Ovary (tissue), 10 donors: ENCODE measurements at places on chromosomes 4 and X. TPM values are rescaled to one million over a fixed set of nuclear protein-coding genes. Genes with fewer than 3 reads are reported as not detected.

GRCh38 chr4:181550381-181550780, 692.8 kb upstream of the TENM3 start:
- no peak overlapping the region for H3K4me3 ChIP-seq
- H3K27me3 ChIP-seq, result no peaks in the 10 kb centered on the region
- H3K27ac ChIP-seq, result no peak overlapping the region
- no peaks in the 10 kb centered on the region for H3K4me1 ChIP-seq
- no peaks in the 10 kb centered on the region for H3K36me3 ChIP-seq
- DNase-seq, result no peak

DNA sequence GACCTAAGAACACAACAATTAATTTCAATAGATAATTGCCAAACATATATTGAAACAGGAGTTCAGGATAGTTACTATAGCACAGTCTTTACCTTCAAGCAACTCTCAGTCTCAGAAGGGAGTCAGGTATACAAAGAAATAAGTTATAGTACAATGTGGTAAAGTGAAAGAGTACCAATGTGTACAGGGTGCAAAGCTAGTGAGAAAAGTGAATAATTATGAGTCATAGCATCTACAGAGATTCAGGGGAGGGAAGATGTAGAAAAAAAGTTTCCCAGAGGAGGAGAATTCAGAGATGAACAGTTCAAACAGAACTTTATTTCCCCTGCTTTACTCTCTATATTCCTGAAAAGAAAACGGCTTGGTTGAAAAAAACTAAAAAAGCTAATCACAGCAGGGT, 22.7 kb upstream of the DKK2 start:
- H3K27me3 ChIP-seq, result no peaks in the 10 kb centered on the region
- H3K36me3 ChIP-seq, result no peaks in the 10 kb centered on the region
- DNase-seq, result no peak
- no peaks in the 10 kb centered on the region for H3K4me1 ChIP-seq

- H3K36me3 ChIP-seq, result no peaks in the 10 kb centered on the region
- no peak overlapping the region for H3K27ac ChIP-seq
- no peak overlapping the region for H3K4me3 ChIP-seq
- no peaks in the 10 kb centered on the region for H3K27me3 ChIP-seq
- DNase-seq, result no peak
Observed at GRCh38 chrX:129908636-129909035, 2.7 kb downstream of the UTP14A start.

- H3K4me1 ChIP-seq, result no peaks in the 10 kb centered on the region
- H3K4me3 ChIP-seq, result no peak overlapping the region
- H3K27me3 ChIP-seq, result no peaks in the 10 kb centered on the region
- no peak for DNase-seq
- H3K27ac ChIP-seq, result no peak overlapping the region
Observed at GRCh38 chr4:41757521-41758156, 9.1 kb upstream of the PHOX2B start.

DNA sequence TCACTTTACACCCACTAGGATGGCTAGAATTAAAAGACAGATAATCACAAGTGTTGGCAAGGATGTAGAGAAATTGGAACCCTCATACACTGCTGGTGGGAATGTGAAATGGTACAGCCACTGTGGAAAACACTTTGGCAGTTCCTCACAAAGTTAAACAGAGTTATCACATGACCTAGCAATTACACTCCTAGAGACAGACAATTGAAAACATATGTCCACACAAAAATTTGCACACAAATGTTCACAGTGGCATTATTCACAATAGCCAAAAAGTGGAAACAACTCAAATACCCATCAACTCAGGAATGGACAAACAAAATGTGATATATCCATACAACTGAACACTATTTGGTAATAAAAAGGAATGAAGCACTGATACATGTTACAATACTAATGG, 5.7 kb downstream of the ZNF280C start:
- no peak overlapping the region for H3K4me3 ChIP-seq
- DNase-seq, result no peak
- H3K36me3 ChIP-seq, result no peaks in the 10 kb centered on the region
- no peaks in the 10 kb centered on the region for H3K27me3 ChIP-seq
- no peak overlapping the region for H3K27ac ChIP-seq

GRCh38 chr4:146029147-146029546, 90.5 kb upstream of the ZNF827 start:
- no peak overlapping the region for H3K4me3 ChIP-seq
- no peaks in the 10 kb centered on the region for H3K4me1 ChIP-seq
- DNase-seq, result no peak
- no peaks in the 10 kb centered on the region for H3K27me3 ChIP-seq
- H3K27ac ChIP-seq, result no peak overlapping the region

JADE3 gene
- 7.4 TPM for total RNA-seq

CXorf49B gene
- total RNA-seq, result not detected

ADRA2C gene
- total RNA-seq, result 7.3 TPM

SPANXN3 gene
- total RNA-seq, result not detected

RBM47 gene
- total RNA-seq, result 4.2 TPM
